AG09319 (cell line): ENCODE measurements at places on chromosomes 7 and 10.

DNA sequence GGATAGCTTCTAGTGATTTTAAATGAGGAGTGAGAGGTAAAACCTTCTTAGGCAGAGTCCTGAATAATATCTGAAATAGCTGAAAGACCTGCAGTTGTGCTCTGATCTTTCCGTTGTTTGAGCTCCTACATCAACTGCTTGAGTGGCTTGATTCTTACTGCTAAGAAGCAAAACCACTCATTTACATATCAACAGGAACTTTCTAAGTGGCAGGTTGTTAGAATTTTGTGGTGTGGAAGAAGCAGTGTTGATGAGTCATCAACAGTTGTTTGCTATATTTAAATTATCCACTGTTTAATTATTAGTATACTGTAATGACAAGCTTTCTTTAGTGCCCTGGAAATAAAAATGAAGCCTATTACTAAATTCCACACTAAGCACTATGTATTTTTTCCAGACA, 689.5 kb downstream of the DNAJB9 start:
- no peak for DNase-seq

- no peak for DNase-seq
Measured at GRCh38 chr10:110022716-110023504, 15.1 kb downstream of the ADD3 start.

- no peak for DNase-seq
Measured at GRCh38 chr10:113431398-113432160, 121.3 kb upstream of the HABP2 start.

GRCh38 chr7:102988631-102989560, 76.1 kb downstream of the LRRC17 start:
- no peak for DNase-seq

DNA sequence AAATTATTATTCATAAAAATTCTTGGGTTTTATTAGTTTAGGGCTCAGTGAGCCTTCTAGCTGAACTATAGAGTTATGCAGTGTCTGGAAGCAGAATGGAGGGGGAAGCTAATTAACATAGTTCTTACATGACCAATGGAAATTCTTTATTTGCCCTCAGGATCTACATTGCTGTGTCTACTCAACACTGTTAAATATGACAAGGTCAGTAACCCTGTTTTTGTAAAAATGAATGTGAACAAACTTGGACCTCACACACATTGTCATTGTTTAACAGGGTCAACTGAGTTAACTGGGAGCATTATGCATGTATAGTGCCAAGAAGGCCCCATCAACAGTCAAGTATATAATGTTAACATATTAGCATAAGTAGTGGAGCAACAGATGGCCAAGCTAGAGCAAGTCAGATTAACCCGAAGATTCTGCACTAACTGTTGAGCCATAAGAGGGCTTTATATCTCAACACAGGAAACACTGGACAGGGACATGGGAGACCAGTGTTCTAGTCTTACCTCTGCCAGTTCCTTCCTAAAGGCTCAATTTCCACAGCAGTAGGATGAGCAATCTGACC, 122.5 kb upstream of the SEM1 start:
- no peak for DNase-seq
